T1000 (cell line): ENCODE measurements at places on chromosomes 3 and 15.
A peak's percentile ranks its signal among the peaks of the same experiment; 100 is the strongest.

- DNase-seq = no peak
Measured at GRCh38 chr15:40437752-40438687, 2.7 kb upstream of the BAHD1 start.

- no peak for DNase-seq
Measured at GRCh38 chr3:192901435-192901834, 16.2 kb downstream of the MB21D2 start.

DNA sequence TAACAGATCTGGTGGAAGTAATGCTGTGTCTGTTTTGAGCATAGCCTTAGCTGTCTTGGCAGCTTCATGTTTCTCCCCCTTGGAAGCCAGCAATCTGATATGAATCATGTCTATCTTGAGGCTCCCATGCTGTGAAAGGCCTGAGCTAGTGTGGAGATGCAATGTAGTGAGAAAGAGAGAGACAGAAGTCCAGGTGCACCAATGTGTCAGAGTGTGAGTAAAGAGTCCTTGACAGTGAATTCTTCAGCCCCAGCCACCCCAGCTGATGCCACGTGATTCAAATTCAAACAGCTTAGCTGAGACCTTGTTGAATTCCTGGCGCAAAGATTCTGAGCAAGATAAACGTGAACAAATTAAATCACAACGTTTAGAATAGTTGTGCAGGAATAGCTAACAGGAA lies 704.2 kb downstream of the EDEM1 start:
- DNase-seq = no peak

DNA sequence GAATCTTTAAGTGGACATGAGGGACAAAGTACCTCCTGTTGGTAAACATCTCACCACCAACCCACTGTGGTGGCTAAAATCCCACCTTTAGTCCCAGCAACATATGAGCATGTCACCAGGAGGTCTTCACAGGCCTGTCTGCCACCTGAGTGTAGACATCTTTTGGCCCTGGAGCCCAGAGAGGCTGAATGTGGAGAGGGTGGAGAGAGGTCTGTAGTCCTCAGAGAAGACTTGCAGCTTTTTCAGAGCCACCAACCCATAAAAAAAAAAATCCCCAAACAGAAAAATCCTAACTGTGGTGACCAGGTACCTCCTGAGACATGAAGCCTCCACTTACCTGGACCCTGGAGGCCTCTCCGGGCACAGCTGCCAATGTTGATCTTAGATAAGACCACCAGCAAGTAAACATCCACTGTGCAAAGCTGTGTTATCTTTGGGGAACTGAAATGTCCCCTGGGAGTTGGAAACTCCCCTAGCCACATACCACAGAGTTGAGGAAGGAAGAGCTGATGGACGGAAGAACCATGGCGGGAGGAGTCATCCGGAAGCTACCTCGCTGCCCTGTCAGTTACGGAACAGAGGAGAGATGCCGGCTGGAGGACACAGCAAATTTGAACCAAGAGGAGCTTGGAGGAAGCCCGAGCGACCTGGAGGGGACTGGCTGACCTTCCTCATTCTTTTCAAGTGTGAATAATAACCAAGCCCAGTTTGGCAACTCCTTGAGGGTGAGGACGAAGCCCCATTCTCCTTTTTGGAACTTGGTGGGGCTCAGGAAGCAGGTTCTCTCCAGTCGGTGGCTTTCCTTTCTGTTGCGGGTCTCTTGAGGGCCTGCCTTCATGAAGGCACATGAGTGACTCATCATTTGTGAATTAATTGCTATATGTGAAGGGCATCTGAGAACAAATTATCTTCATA lies at the start of gene GHRL:
Gene GHRL, minus strand, starts transcription at position 443 of the 915 bp plus-strand sequence. CDS start 2,767 bp downstream, outside the sequence.
- DNase-seq = no peak

DNA sequence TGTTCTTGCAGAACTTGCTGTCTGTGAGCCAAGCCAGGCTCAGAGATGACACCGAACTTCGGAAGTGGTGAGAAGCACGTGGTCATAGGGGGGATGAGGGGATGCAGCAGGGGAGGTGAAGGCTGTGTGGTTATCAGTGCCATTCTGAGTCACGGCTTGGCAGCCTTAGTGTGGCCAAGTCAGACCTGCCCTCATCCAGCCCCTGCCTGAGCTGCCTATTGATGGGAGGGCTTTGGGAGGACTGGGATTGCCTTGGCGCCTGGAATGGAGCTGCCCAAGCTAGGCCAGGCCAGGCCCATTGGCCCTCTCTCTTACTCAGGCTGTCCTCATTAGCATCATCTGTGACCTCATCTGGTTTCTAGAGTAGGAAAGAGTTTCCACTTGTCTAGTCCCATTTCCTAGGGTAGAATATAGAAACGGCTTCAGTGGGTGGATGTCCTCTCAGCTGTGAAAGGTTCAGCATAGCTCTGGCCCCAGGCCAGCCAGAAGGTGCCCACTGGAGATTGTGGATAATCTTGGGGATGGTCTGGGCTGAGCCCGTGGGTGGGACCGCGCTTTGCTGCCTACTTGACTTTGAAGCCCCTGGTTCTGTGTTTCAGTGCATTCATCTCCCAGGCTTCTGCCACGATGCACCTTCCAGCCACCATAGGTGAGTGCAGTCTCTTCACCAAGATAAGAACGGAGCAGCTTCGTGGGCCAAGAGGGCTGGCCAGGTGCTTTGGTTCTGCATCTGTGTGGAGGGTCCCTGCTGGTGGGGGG lies 7.2 kb downstream of the FAH start:
- DNase-seq = no peak

- DNase-seq = no peak
Measured at GRCh38 chr15:85672332-85673084, 122.2 kb downstream of the KLHL25 start.

GRCh38 chr15:49135911-49136310 lies 19.5 kb downstream of the COPS2 start:
- no peak for DNase-seq

DNA sequence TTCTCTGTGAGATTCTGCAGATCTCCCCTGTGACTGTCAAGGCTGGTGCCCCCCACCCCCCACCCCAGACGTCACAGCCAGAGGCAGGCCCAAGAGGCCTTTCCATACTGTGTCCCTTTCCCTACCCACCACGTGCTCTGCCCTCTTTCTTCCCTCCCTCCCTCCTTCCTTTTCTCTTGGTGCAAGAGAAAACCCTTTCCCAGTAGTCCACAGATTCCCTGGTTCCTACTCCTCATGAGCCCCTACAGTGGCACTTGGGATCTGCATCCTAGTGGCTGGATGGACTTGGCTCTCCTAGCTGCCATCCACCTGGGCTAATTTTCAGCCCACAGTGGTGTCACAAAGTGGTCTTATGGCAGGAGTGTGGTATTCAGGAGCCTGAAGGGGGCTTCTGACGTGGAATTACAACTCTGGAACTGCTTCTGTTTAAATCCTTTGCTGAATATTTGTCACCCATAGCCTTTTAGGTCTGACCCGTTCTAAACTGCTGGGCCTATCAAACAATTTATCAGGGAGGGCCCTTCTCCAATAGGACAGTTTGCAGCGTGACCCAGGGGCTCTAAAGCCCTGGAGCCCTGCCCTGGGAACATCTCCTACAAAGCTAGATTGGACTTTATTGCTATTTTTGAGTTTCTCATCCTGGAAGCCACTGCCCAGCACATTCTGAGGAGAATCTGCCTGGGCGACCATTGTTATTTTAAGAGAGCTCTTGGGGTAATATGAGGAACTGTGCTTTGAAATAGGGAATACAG lies 35.3 kb downstream of the KLF13 start:
- no peak for DNase-seq

DNA sequence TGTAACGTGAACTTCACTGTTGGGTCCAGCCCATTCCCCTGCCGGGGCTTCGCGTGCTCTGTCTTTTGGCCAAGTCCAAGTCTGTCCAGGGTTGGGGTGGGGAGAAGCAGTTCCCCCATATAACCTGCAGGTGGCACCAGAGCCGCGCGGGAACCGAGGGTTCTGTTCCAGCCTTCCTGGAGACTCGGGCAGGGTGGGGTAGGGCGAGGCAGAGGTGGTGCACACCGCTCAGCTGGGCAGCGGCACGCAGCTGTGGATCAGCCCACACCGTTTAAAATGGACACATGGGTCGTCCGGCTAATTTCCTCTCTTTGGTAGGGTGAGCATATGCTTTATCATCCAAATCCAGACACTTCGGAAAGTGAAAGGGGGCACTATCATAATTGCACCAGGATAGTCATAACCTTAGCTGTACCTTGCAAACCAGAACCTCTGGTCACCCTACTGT lies 118.1 kb downstream of the TBC1D2B start:
- peak; percentile 46 for DNase-seq

DNA sequence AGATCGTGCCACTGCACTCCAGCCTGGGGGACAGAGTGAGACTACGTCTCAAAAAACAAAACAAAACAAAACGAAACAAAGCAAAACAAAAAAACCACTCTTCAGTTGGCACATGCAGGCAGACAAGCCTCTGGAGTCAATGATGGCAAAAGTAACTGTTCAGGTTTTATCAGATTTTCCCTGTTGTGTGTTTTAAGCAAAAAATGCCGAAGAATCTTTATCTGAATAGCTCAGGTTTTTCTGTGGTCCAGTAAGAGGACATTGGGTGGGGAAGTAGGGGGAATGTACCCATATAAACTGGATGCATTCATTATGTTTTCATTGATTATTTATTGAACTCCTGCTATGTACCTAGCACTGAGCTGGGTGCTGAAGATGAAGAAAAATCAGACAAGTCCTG lies 20.8 kb upstream of the BCL2A1 start:
- no peak for DNase-seq

DNA sequence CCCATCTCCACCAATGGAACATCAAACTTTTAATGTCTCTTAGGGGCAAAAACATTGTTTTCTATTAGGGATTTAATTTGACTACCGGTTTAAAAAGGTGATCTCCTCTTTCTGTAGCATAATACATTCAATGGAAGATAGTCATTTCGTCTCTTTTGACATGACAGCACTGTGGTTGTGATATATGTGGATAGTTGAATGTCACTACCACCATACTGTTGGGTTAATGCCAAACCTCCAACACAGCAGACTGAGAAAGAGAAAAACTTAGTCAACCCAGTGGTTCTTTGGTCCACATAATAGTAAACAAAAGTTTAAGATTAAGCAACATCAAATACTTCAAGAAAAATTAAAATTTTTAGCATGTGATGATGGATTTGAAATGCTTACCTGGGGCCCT lies 530.4 kb downstream of the AGBL1 start:
- no peak for DNase-seq

GRCh38 chr3:11001020-11001657 lies 8.6 kb downstream of the SLC6A1 start:
- no peak for DNase-seq

DNA sequence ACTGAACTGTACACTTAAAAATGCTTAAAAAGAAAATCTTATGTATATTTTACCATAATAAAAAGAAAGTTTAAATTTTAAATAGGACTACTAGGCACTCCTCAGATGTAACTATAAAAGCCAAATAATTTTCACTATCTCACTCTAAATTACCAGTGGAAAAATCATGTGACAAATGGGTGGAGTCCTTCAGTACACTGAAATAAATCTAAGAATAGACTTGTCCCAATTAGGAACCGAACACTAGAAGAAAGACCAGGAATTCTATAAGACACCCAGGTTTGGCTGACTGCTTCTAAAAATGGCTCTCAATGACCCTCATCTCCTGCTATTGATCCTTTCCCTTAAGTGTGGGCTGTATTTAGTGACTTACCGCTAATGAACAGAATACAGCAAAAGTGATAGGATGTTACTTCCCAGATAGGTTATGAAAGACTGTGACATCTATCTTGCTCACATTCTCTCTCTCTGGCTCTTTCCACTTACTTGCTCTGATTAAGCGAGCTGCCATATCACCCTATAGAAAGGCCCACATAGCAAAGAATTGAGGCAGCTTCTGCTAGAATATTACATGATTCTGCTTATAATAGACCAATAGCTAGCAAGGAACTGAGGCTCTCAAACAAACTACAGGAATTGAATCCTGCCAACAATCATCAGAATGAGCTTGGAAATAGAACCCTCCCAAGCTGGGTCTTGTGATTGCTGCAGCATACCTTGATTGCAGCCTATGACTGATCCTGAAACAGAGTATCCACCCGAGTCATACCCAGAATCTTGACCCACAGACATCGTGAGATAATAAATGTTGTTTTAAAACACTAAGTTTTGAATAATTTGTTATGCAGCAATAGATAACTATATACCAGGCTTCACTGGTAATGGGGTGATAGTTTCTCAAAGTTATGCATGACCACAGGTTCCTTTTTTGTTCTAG lies 16.9 kb downstream of the TTBK2 start:
- DNase-seq = no peak

DNA sequence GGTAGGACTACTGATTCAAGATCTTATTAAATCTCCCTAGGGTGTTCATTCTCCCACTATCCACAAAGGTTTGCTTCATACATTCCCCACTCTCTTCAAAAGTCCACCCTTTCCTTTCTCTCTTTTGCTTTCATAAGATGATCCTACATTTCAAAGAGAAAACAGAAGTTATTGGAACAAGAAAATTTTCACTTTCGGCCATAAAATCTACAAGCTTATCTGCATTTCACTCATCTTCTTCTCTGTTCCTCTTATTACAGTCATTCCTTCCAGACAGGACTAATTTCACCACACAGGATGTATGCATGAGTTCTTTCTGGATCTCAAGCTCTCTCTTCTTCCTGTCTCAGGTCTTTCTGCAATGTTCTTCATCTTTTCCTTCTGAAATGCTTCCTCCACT lies 238.7 kb downstream of the ISL2 start:
- DNase-seq = no peak

GRCh38 chr3:124636863-124637296 lies 93.4 kb upstream of the UMPS start:
- no peak for DNase-seq

- no peak for DNase-seq
Measured at GRCh38 chr15:49215768-49216739, 46.0 kb downstream of the GALK2 start.

DNA sequence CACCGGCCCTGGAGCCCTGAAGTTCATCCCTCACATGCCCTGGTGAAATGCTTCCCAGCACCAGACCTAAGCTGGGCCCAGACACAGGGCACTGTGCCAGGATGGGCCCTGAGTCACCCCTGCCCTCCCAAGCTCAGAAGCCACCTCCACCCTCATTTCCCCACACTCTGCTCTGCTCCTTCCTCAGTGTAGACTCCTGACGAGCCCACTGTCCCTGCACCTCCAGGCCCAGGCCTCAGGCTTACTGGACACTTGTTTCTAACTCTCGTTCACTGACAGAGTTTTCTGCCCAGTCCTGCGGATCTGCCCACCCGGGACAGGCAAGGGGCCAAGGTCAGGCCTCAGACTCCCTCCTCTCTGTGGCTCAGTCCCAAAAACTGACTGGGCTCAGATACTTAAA lies 112.6 kb upstream of the RNF7 start:
- DNase-seq = no peak

GRCh38 chr3:158403013-158403412 lies 168.0 kb upstream of the MLF1 start:
- DNase-seq = no peak

GRCh38 chr3:16079519-16079918 lies 95.0 kb upstream of the GALNT15 start:
- no peak for DNase-seq
